Caki2 (cell line): ENCODE measurements at places on chromosomes 7 and 10. TPM values are rescaled to one million over a fixed set of nuclear protein-coding genes. Genes with fewer than 3 reads are reported as not detected.

GRCh38 chr7:23105086-23105643 lies 420 bp upstream of the KLHL7 start:
- no peak for DNase-seq

- no peak for DNase-seq
These were observed 72.9 kb upstream of the ZNF804B start for GRCh38 chr7:88686468-88687229.

OR9A2 gene
- total RNA-seq: not detected in 2 replicates

- no peak for DNase-seq
These were observed 153.1 kb upstream of the MEOX2 start for GRCh38 chr7:15839416-15840100.

- no peak for DNase-seq
These were observed 92.8 kb downstream of the SDK1 start for GRCh38 chr7:3393862-3394261.

- no peak for DNase-seq
These were observed 359.5 kb downstream of the PTEN start for GRCh38 chr10:88222881-88223280.

DNA sequence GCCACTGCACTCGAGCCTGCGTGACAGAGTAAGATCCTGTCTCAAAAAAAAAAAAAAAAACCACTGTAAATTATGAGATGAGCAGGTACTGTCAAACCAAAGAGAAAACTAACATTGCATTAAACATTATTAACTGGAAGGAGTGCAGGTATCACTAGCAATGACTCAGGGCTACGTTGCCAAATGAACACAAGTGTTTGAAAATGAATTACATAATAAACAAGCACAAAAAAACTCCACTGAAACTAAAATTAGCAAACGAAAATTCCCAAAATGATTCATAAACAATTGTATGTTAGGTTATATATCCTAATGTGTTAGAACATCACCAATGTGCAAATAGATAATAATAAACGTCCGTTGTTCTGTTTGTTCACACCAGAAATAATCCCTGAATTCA lies 42.8 kb downstream of the NSUN6 start:
- peak; percentile 55 for DNase-seq

- DNase-seq: no peak
These were observed 221.5 kb upstream of the AOAH start for GRCh38 chr7:36945612-36946400.

GRCh38 chr7:140230861-140231770 lies 54.3 kb upstream of the KDM7A start:
- peak; percentile 68 for DNase-seq

GDF2 gene
- total RNA-seq: not detected in 2 replicates

DNA sequence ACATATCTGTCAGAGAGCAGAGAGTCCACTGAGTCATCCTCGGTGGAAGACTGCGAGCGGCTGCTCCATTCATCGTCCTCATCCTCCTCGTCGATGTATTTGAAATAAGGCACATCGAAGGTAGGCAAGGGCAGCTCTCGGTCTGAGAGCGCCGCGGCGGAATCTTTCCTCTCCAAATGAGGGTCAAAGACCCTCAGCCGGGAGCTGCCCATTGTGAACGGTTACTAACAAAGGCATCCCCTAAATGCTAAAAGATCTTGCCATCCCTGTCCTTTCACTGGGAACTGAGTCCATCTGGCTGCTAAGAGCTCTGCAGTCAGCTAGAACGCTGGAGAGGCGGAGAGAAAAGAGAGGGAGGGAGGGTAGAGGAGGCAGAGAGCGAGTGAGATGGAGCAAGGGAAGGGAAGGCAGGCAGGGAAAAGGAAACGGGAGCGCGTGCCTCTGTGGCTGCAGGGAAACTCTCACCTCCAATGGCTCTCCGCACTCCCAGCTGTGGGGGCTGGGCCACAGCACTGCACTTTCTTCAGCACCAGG lies 163.4 kb downstream of the RAPGEF5 start:
- no peak for DNase-seq

GBX1 gene
- total RNA-seq: not detected in 2 replicates

SYT15 gene
- total RNA-seq: not detected in 2 replicates

GRCh38 chr7:2012981-2013380 lies 219.8 kb downstream of the MAD1L1 start:
- no peak for DNase-seq

- DNase-seq: peak; percentile 29
These were observed 73.6 kb downstream of the AHCYL2 start for GRCh38 chr7:129298268-129298893.

- no peak for DNase-seq
These were observed 1.4 kb upstream of the TMEM168 start for GRCh38 chr7:112791465-112792168.

CDHR3 gene
- 2.0 TPM in 1 of 2 replicates, not detected in the other for total RNA-seq

DNA sequence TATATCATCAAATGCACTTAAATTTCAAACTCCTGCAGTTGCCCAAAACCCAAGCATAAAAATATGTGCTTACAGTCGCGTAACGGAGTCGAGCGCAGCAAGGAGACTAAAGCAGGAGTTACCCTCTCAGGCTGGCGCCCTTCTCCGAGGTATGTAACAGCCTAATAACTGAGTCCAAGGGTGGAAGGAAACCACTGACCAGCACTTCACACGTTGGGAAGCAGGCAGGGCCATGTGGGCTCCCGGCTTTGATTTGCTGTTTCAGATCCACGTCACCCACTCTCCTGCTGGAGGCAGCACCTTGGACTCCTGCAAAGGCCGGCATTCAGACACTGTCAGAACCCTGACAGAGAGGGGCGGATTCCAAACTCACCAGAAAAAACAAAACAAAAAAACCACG lies 123.8 kb downstream of the DIP2C start:
- no peak for DNase-seq

GRCh38 chr7:68671046-68671445 lies 927.2 kb upstream of the AUTS2 start:
- no peak for DNase-seq

DNA sequence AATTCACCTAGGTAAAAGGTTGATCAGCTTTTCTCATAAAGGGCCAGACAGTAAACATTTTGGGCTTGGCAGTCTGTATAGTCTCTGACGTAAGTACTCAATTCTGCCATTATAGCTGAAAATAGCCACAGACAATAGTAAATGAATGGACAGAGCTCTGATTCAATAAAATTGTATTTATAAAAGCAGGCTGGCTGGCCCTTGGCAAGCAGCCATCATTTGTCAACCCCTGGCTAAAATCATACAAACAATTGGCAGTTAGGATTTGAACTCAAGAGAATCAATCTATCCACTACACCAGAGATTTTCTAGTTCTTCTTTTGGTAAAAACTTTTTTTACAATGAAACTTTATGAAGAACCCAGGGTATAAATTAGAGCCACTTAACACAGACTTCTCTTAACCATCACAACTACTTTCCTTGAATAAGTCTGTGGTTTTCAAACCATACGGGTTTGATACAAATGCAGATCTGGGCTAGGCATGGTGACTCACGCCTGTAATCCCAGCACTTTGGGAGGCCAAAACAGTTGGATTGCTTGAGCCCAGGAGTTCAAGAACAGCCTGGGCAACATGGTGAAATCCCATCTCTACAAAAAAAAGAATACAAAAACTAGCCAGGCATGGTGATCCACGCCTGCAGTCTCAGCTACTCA lies 124.5 kb downstream of the SLC16A9 start:
- DNase-seq: no peak

TMEM130 gene
- 27.3 TPM in 2 replicates for total RNA-seq

TDRD1 gene
- not detected in 2 replicates for total RNA-seq

ZNF511 gene
- total RNA-seq: 74.5 and 97.5 TPM in 2 replicates

VPS37D gene
- total RNA-seq: 4.5 and 12.9 TPM in 2 replicates

DNA sequence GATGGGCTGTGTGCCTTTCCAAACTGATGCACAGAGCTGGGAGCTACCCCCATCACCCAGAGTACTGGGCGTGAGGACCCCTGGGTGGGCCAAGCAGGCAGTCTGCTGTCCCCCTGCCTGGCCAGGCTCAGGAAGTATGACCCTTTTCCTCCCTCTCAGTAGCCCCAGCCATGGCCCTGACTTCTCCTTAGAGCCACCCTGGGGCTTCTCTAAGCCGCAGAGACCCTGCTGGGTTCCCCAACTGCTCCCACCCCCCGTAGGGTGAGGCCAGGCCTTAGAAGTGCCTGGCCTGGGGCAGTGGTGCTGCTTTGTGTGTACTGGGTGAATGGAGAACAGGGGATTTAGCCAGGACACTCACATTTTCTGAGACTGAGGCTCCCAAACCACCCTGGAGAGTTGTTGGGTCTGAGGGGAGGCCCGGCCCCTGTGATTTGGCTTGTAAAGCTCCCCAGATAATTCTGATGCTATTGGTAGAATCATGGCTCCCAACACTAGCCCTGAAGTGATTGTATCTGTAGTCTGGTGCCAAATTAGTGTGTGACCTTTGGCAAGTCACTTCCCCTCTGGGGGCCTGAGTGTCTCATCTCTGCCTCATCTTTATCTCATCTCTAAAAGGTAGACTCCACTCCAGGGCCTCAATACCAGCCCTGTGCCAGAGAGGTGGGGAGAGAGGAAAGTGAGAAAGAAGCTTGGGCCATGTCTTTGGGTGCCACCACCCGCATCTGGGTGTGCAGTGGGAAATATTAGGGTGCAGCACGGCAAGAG lies 99.7 kb upstream of the PPIF start:
- no peak for DNase-seq

CYP26C1 gene
- not detected in 2 replicates for total RNA-seq

- DNase-seq: peak; percentile 53
These were observed 7.7 kb downstream of the ACSM6 start for GRCh38 chr10:95201736-95202135.

GRCh38 chr7:46764100-46764936 lies 817.6 kb downstream of the TNS3 start:
- peak; percentile 97 for DNase-seq

DNA sequence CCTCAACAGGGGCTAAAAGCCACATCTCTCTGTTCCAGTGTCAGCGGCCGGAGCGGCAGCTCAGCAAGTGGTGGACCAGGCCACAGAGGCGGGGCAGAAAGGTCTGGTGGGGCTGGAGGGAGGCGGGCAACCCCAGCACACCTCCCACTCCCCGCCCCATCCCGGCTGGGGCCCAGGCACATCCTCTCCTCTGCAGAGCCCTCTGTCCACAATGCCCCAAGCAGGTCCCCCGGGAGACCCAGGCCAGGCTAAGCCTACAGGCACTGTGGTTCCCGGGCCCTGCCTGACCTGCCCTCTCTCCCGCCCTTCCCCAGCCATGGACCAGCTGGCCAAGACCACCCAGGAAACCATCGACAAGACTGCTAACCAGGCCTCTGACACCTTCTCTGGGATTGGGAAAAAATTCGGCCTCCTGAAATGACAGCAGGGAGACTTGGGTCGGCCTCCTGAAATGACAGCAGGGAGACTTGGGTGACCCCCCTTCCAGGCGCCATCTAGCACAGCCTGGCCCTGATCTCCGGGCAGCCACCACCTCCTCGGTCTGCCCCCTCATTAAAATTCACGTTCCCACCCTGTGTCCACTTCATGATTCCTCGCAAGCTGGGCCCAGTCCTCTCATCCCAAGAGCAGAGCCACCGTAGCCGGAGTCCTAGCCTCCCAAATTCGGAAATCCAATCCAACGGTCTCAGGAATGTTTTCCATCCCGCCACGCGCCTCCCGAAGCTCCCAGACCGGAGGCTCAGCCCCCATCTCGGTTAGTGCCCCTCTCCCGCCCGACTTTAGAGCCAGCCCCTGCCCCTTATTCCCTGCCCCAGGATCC lies 2.1 kb downstream of the ADIRF start:
- peak; percentile 80 for DNase-seq

LRRC17 gene
- total RNA-seq: 1.5 TPM in 1 of 2 replicates, not detected in the other

DNA sequence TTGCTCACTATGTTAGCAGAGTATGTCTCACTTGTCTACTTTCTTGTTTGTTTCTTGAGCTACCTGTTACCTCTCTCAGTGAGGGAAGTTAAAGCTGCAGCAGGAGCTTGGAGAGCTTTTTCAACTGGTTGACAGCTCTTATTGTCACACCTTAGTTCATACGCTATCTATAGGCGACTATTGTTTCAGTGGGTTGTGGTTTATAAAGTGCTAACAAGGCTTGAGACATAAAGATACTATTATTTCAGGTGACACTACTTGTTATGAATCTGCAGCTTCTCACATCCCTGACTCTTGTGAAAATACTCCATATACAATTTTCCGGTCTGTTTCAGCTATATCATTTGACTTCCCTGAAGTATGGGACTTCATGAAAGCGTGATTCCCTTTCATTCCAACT lies 167.4 kb downstream of the CSTF2T start:
- no peak for DNase-seq

GRCh38 chr10:125779403-125780327 lies 4.0 kb upstream of the MMP21 start:
- DNase-seq: no peak

- DNase-seq: no peak
These were observed 55.8 kb upstream of the ITGA8 start for GRCh38 chr10:15775513-15775912.

DNA sequence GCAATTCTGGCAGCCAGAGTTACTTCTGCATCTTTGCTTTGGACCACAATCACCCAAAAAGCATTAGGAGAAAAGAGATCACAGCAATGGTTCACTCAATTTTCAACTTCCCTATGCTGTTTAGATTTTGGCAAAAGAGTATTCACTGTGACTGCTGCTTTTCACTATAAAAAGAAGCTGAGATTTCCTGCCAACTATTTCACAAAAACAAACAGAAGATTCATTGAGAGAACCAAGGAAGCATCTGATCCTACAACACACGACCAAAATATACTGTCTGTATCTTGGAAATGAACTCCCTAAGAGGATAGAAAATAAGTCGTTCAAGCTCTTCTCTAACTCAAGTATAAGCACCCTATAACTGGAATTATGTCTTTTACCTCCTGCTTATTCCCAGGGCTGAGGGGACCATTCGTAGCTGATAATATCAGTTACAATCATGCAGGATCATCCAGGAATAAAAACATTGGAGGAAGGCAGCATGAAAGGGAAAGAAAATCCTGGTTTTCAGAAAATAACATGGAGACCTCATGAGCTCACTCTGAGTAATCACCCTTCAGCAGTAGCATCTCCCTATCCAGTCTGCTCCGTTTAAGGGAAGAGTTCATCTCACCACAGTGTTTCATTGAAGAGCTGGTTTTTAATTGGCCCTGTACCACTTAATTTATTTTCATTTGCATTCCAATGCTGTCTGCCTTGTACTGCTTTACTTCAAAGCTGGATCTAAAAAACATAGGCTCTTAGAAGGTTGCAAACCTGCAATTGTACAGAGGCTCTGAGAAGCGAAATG lies 256.2 kb downstream of the PAXIP1 start:
- no peak for DNase-seq

- DNase-seq: no peak
These were observed 67.1 kb downstream of the AOAH start for GRCh38 chr7:36657036-36657660.

SERPINE1 gene
- 36.7 and 42.4 TPM in 2 replicates for total RNA-seq

DNA sequence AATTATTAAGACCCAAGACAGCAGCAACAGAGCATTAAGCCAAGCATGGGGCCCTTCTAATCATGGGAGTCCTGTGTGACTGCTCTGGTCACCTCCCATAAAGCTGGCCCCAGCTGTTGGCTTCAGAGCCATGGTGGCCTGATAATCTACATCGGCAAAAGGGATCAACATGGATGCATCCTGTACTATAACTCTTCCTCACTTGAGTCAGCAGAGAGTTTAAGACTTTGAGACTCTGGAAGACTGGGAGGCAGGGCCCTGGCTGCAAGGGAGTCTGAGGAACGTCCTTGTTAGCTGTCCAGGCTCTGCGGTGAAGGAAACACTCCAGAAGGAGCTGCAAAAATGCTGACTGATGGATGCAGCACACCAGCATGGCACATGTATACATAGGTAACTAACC lies 95.0 kb upstream of the KIAA1217 start:
- DNase-seq: no peak

GRCh38 chr10:102863660-102864059 lies 5.6 kb upstream of the AS3MT start:
- DNase-seq: no peak

GRCh38 chr10:28014651-28015050 lies 15.8 kb upstream of the ODAD2 start:
- DNase-seq: no peak

GRCh38 chr10:14884082-14884481 lies 5.4 kb downstream of the SUV39H2 start:
- no peak for DNase-seq
